ENCODE measurements at places on chromosomes 1 and 21. TPM values are rescaled to one million over a fixed set of nuclear protein-coding genes. Genes with fewer than 3 reads are reported as not detected.

Gene LCE1A
- total RNA-seq: not detected

Gene KRTAP11-1
- total RNA-seq: not detected

Gene CORT
- total RNA-seq: not detected

Gene HES5
- not detected for total RNA-seq

Gene SAMSN1
- total RNA-seq: 74.5 TPM

Gene TFAP2E
- total RNA-seq: 0.47 TPM
